ENCODE measurements at places on chromosomes 2 and 18.

- DNase-seq = no peak
These were observed 228.4 kb upstream of the MEX3C start for GRCh38 chr18:51425889-51426288.

DNA sequence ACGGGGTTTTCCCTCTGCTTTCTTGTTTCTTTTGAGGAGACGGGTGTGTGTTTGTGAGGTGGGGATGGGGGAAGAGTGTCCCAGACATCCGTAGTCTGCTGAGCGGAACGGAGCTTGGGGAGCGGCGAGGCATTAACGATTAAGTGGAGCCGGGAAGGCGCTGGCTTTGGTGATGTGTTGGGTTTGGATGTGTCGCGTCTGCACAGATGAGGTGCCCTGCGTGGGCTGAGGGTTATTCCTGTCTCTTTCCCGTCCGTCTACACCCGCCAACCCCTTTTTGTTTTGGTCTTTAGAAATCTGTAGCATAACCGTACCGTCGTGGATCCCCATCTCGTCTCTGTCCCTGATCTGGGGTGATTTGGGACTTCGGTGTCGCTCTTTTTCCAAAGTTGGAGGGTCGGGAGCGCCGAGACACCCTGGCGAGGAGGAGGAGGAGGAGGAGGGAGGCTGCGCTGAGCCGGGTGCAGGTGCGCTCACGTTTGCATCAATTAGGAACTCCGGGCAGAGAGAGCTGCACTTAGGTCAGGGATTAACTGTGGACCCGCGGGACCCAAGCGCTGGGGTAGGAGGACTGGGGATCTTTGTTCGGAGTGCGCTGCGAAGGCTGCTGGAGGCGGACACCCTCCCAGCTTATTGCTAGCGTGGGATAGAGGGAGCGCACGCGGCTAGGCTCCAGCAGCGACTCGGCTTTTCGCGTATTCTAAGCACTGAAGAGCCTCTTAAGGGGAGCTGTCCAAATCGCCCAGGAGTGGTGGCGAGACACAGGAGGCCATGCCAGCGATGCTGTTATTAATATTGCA is 720.3 kb downstream of the DPP10 start:
- DNase-seq = no peak

DNA sequence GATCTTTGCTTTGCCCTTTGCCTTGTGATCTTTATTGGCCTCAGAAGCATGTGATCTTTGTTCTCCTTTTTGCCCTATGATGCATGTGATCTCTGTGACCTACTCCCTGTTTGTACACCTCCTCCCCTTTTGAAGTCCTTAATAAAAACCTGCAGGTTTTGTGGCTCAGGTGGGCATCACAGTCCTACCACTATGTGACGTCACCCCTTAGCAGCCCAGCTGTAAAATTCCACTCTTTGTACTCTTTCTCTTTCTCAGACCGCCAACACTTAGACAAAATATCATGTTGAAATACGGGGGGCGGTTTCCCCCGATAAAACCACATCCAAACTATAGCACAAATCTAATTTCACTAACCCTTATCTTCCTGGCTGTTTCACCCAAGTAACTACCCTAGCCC is 76.7 kb upstream of the RAPGEF4 start:
- no peak for DNase-seq

- DNase-seq = no peak
These were observed 508.7 kb downstream of the LRRTM4 start for GRCh38 chr2:77013457-77013856.

DNA sequence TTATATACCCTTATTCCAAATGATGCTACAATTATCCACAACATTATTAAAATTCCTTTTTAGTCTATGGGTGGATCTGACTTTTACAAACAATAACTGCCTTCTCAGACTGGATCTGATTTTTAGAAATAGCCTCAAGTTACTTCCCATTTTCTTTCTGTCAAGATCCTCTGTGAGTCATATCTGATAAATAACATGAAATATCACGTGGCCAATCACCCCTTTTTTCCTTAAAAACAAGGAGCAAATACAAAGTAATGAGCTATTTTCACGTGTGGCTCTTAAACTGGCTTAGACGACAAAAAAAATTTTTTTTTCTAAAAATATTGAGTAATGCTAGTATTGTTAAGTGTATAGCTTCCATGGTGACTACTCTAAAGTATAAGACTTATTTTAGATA is 6.7 kb downstream of the PELI1 start:
- no peak for DNase-seq

GRCh38 chr18:59429608-59430007 is 70.5 kb upstream of the LMAN1 start:
- no peak for DNase-seq

DNA sequence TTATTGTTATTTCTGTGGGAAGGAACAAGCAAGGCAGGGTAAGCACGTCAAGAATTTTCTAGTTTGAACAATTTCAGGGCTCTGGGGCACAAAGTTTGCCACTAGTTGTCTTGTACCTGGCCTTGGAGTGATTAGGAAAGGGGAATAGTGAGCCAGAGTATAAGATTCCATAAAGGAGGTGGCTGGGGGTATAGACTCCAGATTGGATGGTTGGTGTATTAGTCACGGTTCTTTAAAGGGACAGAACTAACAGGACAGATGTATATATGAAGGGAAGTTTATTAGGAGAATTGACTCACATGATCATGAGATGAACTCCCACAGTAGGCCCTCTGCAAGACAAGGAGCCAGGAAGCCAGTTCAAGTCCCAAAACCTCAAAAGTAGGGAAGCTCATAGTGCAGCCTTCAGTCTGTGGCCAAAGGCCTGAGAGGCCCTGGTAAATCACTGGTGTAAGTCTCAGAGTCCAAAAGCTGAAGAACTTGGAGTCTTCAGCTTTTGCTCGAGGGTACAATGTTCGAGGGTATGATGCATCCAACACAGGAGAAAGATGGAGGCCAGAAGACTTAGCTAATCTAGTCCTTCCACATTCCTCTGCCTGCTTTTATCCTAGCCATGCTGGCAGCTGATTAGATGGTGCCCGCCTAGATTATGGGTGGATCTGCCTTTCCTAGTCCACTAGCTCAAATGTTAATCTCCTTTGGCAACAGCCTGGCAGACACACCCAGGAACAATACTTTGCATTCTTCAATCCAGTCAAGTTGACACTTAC is 31.5 kb upstream of the PTPRM start:
- DNase-seq = no peak

- DNase-seq = no peak
These were observed 14.1 kb downstream of the NMS start for GRCh38 chr2:100484390-100484789.

GRCh38 chr2:40543381-40543780 is 91.5 kb upstream of the SLC8A1 start:
- no peak for DNase-seq

GRCh38 chr2:11877764-11878163 is 131.3 kb downstream of the LPIN1 start:
- no peak for DNase-seq

DNA sequence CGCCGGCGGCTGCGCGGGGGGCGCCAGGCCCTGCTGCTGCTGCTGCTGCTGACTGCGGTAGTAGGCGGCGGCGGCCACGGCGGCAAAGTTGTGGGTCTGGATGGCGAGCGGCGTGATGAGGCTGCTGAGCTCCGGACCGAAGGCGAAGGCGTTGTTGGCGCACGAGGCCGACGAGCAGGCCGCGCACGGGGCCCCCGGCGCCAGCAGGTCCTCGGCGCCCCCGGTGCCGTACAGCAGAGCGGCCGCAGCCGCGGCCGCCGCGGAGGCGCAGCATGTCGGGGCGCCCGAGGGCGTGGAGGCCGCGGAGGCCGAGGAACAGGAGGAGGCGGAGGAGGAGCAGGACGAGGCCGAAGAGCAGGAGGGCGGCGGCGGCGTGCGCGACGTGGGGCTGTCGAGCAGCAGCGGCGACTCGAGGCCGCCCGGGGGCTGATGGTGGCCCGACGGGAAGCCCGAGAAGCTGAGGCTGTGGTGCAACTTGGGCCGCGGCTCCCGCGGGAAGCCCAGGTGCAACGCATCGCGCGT is 1.8 kb downstream of the ZFP36L2 start:
- peak; percentile 45 for DNase-seq

- no peak for DNase-seq
These were observed 103.2 kb downstream of the ZNF521 start for GRCh38 chr18:25248755-25249154.

DNA sequence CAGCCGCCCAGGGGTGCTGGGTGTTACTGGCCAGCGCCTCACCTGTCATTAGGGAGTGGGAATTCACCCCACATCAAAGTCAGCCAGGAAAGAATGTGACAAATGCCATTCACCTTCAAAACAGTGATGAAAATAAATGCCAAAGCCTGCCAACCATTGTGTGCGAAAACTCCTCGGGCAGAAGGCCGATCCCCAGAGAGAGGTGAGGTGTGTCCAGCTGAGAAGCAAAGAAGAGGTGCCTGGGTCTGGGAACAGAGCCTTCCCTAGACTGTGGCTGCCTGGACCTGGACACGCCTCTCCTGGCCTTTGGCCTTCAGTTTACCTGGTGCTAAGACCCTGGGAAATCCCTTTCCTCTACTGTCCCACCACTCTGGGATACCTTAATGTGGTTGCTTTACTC is 142.7 kb downstream of the CYP26B1 start:
- no peak for DNase-seq

DNA sequence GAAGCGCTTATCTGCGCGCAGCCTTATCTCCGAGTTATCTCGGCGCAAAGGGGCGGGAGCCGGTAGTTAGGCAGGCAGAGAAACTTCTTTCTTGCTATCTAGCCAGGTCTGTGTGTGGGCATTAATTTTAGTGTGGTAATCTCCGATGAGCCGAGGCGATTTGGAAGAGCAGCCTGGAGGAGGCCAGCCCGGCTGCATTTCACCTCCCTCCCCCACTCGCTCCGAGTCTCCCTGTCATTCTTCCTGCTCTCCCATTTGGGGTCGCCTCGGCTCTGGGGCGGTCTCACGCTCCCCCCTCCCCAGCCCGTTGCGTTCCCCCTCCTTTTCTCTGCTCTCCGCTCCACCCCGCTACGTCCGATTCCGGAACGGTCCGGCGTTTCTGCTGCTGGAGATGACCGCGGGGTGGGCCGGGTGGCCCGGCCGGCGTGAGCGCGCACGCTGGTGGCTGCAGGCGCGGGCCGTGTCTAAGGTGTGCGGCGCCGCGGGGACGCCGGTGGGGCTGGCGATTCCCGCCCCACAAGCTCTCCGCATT is 566 bp downstream of the GATA6 start:
- DNase-seq = no peak

GRCh38 chr18:56579451-56579850 is 58.9 kb downstream of the TXNL1 start:
- no peak for DNase-seq

- DNase-seq = no peak
These were observed 55.7 kb downstream of the LOXHD1 start for GRCh38 chr18:46601141-46601805.

- no peak for DNase-seq
These were observed 6.4 kb upstream of the TMEFF2 start for GRCh38 chr2:192201116-192201515.

GRCh38 chr2:51469102-51469501 is 437.2 kb upstream of the NRXN1 start:
- no peak for DNase-seq

DNA sequence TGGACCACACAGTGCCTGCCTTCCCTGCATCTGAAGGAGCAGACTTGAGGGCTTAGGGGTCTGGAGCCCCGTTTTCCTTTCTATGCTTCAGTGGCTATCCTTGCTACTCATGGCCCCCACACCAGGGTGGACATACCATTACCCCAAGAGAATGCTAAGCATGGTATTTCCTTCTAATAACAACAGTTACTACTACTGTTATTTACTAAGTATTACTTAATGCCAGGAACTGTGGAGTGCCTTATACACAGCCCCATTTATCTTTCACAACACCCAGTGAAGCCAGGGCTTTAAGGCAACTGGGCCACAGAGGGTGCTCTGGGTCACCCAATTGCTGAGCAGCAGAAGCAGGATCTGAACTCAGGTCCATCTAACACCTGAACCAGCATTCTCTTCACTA is 5.8 kb upstream of the PAX8 start:
- DNase-seq = no peak

- no peak for DNase-seq
These were observed 178.3 kb upstream of the SERPINE2 start for GRCh38 chr2:224217233-224217961.

DNA sequence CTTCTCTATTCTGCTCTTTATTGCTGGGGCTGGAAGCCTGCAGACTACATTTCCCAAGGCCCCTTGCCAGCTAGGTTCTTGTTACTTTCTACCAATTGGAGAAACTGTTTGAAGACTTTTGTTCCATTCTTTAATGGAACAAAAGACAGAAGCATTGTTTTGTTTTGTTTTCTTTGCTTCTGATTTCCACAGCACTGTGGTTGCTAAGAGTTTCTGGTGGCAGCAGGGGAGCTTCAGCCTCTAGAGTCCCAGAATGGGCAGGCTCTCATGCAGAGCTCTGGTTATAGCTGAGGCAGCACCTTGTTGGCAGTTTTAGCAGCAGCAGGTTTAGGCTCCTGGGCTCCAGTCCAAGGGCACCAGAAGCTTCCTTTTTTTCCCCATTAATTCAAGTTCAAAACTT is 234.3 kb downstream of the ETAA1 start:
- no peak for DNase-seq

GRCh38 chr2:85594715-85595300 is 737 bp upstream of the RNF181 start:
- DNase-seq = no peak

GRCh38 chr2:112164876-112165275 is 26.7 kb downstream of the FBLN7 start:
- no peak for DNase-seq

- DNase-seq = no peak
These were observed 11.4 kb upstream of the LRATD1 start for GRCh38 chr2:14621114-14621513.

GRCh38 chr2:26682155-26682554 is 10.4 kb upstream of the KCNK3 start:
- no peak for DNase-seq

DNA sequence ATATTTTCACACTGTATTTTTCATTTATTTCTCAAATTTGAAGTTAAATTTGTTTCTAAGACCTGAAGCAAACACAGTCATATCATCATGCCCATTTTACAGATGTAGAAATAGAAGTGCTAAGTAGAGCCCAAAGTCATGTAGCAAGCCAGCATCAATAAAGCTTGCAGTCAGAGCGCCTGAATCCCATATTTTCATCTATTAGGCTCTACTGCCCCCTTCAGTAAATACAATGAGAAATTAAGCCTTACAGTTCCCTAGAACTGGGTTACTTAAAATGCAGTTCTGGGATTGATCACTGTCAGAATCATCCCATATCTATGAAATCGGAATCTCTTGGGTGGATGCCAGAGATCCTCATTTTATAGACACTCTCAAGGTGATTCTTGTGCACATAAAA is 419.9 kb downstream of the TGIF1 start:
- DNase-seq = no peak

GRCh38 chr2:8510519-8510918 is 171.3 kb upstream of the ID2 start:
- DNase-seq = no peak
